Non-pigmented ciliary epithelial cell (primary cell): ENCODE measurements at places on chromosomes 5 and 9.

DNA sequence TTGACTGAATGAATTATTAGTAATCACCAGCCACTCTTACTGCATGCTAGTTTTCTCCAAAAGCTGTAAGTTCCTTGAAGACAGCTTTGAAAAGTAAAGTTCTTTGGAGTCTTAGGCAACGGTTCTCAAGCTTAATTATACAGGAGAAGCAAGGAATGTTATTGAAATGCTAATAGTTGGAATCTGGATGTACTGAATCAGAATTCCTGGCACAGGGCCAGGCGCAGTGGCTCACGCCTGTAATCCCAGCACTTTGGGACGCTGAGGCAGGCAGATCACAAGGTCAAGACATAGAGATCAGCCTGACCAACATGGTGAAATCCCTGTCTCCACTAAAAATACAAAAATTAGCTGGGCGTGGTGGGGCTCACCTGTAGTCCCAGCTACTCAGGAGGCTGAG, 33.4 kb downstream of the GRIA1 start:
- DNase-seq = peak; percentile 49

DNA sequence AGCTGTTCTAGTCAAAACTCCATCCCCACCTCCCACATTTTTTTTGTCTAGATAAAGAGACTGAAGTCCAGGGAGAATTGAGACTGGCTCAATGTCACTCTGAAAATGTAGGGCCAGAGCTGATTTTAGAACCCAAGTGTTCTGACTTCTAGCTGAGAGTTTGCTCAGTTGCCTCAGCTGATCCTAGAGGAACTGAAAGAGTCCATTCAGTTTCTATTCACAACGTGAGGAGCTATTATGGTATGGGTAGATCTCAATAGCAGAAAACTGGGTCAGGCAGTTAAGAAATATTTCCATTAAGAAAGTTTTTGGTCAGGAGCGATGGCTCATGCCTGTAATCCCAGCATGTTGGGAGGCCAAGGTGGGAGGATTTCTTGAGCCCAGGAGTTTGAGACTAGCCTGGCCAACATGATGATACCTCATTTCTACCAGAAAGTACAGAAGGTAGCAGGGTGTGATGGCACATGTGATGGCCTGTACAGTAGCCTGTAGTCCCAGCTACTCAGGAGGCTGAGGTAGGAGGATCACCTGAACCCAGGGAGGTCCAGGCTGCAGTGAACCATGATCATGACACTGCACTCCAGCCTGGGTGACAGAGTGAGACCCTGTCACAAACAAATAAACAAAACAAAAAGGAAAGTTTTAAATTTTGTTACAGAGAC, 61.7 kb downstream of the GLRA1 start:
- no peak for DNase-seq

GRCh38 chr5:170168002-170168401, 62.3 kb downstream of the FOXI1 start:
- DNase-seq = no peak

GRCh38 chr9:98150164-98150563, 31.1 kb upstream of the TRIM14 start:
- no peak for DNase-seq

DNA sequence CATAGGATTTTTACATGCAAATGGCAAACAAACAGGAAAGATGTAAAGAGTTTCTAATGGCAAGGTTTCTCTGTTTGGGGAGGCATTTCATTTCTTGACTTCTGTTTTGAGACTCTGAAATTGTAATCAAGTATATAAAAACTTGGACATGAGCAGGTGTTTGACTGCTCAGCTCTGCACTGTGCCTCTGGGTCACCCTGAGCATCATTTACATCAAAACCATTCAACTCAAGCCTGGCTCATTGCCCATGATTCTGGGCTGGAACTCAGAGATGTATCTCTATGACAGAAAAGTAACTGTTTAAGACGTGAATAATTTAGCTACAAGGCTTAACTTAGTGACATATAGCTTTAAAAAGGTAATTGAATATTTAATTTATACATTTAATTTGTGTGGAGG, 1402.4 kb upstream of the NUDT12 start:
- DNase-seq = no peak

GRCh38 chr9:95880021-95880690, 4.7 kb downstream of the ERCC6L2 start:
- peak; percentile 55 for DNase-seq

DNA sequence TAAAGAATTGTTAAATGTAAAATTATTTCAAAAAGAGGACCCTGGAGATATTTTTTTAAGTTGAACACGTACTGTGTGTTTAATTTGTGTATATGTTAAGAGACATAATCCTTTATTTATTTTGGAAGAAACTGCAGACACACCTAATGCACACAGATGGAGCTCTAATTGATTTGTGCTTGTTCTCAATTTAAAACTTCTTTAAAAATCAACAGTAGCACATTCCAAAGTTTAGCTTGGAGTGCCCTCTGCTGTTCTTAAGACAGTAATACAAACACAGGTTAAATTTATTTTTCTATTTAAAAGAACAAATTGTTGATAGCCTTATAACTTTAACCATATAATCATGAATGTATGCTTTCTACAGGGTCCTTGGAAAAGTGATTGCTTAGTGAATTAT, 277.6 kb upstream of the ADAMTS16 start:
- DNase-seq = peak; percentile 9

- no peak for DNase-seq
Measured at GRCh38 chr5:36638056-36638455, 31.6 kb downstream of the SLC1A3 start.
